ENCODE measurements at places on chromosomes 5 and 9.

DNA sequence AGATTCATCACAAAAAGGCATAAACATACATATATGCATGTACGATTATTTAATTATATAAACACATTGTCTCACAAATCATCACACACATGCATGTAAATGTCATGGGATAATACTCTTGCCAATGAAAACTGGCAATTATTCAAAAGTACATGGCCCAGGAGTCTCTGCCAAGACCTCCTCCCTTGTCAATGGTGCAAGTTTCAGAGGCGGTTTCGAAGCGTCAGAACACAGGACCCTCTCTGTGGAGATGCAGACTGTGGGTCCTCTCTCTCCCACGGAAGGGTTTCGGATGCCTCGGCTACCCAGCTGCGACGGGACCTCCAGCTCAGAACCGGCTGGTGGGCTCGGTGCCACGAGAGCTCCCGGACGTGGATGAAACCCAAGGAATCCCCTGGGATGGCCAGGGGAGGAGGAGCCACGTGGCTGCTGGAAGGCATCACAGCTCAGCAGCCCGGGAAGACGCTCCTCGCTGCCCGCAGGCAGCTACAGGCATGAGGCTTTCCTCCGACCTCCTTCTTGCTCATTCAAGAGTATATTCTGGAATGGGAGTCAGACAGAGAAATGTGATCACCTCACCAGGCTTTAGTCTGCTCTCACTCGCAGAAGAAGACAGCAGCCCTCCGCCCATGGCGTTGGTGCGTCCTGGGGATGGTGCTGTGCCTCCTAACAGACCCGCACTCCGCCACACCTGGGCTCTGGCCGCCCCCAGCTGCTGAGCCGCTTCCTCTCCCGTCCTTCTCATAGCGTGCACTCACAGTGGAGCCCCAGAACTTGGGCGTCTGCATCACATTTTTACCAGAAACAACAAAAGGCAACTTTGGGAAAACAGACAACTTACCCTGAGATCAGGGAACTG, 308.8 kb downstream of the IRX2 start:
- no peak for DNase-seq

- peak; percentile 85 for DNase-seq
These were observed 70.5 kb downstream of the FOXD1 start for GRCh38 chr5:73378070-73378469.

GRCh38 chr9:107587191-107587963, 97.8 kb upstream of the KLF4 start:
- no peak for DNase-seq

DNA sequence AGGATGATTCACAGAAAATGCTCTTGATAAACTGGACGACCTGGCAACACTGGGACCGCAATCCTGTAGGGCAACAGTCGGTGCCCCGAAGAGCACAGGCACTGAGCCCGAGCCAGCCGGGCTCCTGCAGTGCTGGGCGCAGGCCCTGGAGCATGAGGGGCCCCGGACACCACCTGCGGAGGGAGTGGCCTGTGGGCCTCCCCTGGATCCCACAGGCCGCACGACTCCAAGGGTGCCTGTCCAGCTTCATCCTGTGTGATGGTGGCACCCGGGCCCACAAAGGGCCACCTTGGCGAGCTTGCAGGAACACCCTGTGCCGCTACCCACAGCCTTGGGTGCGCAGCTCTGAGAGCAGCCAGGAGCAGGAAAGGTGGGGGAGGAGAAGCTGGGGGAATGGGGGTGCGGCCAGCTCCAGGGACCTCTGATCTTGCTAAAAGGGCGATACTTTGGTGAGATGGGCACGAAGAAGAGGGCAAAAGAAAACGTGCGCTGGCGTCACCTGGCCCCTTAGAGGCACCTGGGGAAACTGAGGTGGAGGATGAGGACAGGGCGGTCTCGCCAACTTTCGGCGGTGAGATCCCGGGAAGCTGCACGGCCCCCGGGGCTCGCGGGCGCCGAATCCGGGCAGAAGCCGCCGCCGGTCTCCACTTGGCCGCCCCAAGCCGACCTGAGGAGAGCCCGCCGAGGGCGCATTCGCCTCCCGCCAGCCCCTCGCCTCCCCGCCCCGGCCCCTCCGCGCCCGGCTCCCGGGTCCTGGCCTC, 722 bp downstream of the TBC1D9B start:
- no peak for DNase-seq

DNA sequence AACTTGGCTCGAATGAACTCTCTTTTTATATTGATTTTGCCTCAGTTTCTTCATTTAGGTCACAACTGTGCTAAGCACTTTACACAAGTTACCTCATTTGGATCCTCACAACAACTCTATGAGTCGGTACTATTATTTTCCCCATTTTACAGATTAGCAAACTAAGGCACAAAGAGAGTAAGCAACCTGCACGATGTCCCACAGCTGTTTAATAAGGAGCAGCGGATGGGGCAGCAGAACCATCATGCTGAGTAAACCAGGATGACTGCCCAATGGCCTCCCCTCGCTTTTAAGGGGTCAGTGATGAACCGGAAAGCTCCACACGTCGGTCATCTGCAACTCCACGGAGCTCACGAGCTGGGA, 607 bp downstream of the PRELID2 start:
- no peak for DNase-seq

GRCh38 chr5:179869101-179869500, 10.5 kb upstream of the MRNIP start:
- no peak for DNase-seq

GRCh38 chr9:34554211-34555001, 31.6 kb upstream of the ENHO start:
- DNase-seq, result peak; percentile 84

- no peak for DNase-seq
These were observed 60.8 kb upstream of the GARNL3 start for GRCh38 chr9:127203681-127204327.

- no peak for DNase-seq
These were observed 2.4 kb upstream of the PHYKPL start for GRCh38 chr5:178234750-178235587.

DNA sequence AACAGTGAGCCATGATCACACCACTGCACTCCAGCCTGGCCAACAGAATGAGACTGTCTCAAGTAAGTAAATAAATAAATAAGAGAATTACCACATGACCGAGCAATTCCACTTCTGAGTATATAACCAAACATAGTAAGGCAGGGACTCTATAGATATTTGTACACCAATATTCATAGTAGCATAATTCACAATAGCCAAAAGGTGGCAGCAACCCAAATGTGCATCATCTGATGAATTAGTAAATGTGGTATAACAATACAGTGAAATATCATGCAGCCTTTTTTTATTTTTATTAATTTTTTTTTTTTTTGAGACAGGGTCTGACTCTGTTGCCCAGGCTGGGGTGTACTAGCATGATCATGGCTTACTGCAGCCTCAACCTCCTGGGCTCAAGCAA, 33.1 kb downstream of the ALDH7A1 start:
- DNase-seq, result no peak

DNA sequence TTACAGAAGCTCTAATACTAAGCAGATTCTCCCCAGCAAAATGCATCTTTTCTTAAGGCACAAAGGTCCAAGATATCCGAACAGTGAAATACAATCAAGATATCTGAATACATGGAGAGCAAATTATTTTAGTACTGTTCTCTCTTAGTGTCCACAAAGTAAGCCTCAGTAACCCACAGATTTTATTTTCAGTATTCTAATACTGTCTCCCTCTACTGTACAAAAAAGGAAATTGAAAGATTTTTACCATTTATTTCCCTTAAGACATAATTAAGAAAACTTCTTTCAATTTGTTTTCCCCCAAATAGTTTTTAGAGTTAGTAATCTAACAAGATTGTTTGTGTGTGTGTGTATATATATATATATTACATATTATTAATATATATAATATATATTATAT, 24.7 kb upstream of the NOL6 start:
- DNase-seq, result no peak

DNA sequence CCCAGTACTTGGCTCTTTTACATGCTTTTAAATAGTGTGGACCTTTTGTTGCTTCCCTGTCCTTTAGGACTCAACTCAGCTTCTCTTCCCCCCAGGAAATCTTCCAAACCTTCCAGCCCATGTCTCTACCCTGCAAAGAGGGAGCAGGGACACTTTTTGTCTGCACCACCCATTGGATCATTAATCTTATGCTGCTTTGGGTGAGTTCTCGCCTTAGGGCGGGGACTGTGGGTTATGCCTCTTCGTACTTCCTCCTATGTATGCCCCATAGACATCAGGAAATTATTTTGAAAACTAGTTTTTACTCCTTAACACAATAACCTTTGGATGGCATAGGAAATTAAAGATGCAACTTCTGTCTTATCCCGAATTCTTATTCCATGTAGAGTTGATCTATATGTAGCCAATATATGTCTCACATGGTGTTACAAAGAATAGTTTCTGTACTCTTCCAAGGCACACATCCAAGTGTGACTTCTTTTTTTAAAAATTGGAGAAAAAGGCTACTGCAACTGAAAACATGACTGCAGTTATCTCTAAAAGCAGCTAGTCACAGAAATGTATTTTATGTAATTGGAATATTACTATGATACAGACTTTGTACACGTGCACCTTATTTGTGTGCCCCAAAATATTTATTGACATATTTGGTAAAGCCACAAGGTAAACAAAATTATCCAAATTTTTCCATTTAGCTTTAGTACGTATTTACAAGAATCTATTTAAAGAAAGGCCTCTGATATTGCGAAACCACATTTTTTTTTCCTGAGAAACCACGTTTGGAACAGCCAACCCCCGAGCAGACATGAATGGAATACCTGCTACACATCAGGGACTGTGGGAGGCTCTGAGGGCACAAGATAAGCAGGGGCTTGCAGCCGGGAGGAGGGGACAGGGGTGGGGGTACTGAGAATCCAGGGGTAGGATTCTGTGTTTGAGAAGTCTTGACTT, 133.6 kb downstream of the WDR41 start:
- no peak for DNase-seq

GRCh38 chr9:103025796-103026195, 30.7 kb downstream of the CYLC2 start:
- no peak for DNase-seq

DNA sequence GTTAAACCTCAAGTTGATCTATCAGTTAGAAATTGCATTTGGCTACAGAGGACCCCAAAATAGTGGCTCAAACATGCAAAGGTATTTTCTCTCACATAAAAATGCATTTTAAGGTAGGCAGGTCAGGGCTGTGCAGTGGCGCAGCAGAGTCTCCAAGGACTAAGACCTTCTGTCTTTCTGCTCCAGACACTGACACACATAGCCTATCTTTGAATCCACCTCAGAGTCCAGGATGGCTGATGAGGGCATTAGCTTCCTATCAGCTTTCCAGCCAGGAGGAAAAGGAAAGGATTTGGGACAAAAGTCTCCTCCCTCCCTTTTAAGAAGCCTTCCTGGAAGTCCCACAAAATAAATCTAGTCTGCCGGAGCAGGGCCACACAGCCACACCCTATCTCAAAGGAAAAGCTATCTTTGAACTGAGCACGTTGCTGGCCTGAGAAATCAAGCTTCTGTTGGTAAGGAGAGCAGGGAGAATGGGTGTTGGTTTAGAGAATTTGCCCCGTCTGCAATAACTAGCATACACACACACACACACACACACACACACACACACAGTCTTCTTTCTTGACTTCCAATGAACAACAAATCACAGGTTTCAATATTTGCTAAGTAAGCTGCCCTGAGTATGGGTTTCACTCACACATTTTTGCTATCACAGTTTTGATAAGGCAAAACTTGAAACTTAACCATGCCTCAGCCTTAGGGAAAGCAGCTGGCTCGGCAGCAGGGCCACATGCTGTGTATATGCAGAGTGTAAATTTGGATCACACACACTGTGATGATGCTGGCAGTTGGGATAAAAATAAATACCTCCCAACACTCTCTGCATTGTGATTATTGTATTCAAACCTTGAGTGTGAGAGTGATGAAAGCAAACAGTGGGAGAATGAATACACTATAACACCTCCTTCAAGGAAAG, 116.6 kb upstream of the MAP3K1 start:
- peak; percentile 58 for DNase-seq

DNA sequence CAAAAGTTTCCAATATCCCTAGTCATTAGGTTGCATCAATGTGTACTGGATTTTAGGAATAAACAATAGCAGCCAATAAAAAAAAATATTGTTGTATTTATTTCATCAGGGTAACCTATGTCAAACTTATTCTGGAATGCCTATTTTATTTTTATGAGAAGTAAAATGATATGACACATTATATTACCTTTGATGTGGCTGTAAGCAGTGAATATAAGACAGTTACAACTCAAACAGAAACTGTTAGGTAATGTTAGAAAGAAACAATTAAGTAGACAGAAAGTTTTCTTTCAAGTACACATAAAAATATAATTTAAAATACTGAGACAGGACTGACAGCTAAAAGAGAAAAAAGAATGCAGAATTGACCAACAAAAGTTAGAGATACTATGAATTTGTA, 65.5 kb downstream of the GNG10 start:
- no peak for DNase-seq

DNA sequence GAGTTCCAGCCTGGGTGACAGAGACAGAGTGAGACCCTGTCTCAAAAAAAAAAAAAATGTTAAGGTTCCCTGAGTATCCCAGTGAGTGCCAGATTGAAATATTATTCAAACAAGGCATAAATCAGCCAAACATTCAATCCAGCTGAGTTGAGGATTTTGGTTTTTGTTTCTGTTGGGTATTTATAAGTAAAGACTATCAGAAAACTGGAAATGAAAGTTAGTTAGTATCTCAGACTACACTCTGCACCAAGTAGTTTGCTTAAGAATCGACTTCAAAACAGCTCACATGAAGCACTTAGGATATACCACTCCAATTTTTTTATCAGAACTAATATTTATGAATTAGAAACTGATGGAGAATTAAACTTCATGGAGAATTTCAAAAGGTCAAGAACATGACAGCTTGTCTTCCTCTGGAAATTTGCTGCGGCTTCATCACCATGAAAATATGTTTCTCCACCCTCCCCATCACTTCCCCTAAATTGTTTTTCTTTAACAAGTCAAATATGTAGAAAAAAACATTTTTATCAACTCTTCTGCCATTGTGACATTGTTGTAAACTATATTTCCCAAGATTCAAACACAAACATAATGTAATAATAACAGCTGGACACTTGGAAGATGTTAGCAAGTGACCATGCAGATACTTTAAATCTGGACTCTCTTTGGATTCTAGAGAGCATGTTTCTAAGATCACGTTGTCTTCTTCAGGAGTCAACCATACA, 110.0 kb upstream of the PTGER4 start:
- no peak for DNase-seq

GRCh38 chr9:83299571-83299970, 236.6 kb upstream of the RASEF start:
- DNase-seq, result no peak

DNA sequence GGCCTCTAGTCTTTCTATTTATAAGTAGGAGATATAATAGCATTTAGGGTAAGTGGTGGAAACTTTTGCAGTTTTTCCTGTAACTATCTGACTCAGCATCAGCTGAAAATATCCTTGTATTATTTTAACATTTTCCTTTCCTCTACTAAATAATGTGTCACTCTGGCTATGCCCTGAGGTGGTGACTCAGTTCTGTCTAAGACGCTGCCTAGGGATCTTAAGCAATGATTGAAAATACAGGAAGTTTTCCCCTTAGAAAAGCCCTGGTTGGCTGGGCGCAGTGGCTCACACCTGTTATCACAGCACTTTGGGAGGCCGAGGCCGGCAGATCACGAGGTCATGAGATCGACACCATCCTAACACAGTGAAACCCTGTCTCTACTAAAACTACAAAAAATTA, 9.3 kb upstream of the EDIL3 start:
- no peak for DNase-seq
